ENCODE measurements at places on chromosomes 3 and 15.

GRCh38 chr3:29412110-29412509, 131.2 kb downstream of the RBMS3 start:
- no peak for DNase-seq

- DNase-seq: no peak
These were observed 36.3 kb downstream of the ALG1L2 start for GRCh38 chr3:130117933-130118332.

DNA sequence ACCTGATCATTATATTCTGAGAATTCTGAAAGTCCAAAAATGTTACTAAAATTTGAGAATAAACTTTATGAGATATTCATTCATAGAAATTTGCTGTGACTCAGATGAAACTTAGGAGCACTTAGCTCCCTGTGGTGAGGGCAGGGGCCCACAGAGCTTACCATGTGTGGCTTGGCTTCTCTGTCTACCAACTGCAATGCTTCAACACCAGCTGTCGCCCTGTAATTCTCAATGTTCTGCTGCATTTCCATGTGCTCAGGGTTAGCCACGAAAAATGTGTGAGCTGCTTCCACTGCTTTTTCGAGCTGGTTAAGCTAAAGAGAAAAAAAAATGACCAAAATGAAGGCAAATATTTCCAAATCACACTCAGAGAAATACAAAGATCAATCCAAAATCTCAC, 125.6 kb downstream of the P3H2 start:
- no peak for DNase-seq

GRCh38 chr3:111895071-111895470, 36.0 kb downstream of the PHLDB2 start:
- DNase-seq: no peak

GRCh38 chr15:29740692-29741311, 81.5 kb downstream of the TJP1 start:
- no peak for DNase-seq
